ENCODE measurements at places on chromosomes 12 and 14.

DNA sequence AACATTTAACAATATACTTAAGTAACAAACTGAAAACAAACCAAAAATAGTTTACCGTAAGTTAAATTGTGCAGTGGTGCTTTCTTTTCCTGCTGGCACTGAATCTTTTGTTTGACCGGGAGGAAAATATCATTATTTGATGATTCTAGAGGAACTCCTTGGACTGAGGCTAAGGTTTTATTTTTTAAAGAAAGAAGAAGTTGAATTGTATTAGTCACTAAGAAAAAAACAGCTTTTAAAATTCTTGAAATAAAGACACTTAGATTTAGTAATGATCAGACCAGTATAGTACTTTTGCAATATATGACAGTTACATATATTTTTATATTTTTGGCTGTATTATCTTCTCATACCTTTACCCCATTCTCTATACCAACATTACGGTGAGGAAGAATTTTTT lies 10.3 kb downstream of the MIS18BP1 start:
- DNase-seq, result no peak

DNA sequence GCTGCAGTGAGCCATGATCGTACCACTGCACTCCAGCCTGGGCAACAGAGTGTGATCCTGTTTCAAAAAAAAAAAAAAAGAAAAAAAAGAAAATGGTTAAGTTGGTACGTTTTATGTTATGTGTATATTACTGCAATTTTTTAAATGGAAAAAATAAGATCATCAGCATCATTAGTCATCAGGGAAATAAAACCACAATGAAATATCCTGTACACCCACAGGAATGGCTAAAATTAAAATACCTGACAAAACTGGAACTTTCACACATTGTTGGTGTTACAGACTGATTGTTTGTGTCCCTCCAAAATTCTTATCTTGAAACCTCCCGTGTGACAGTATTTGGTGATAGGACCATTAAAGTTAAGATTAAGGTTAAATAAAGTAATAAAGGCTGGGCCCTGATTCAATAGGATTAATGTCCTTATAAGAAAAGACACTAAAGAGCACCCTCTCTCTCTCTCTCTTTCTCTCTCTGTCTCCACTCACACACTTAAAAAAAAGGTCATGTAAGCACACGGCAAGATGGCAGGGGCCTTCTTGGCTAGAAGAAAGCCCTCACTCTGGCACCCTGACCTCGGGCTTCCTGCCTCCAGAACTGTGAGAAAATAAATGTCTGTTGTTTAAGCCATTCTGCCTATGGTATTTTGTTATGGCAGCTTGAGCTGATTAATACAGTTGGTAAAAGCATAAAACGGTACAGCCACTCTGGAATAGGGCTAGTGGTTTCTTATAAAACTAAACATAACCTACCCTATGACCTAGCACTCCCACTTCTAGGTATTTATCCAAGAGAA lies 48.3 kb upstream of the ZFP36L1 start:
- no peak for DNase-seq

GRCh38 chr12:20187456-20187855 lies 180.9 kb upstream of the PDE3A start:
- no peak for DNase-seq

- no peak for DNase-seq
Observed at GRCh38 chr12:108696111-108696995, 35.0 kb downstream of the CORO1C start.

- no peak for DNase-seq
Observed at GRCh38 chr12:87127272-87127671, 871.1 kb upstream of the MGAT4C start.

GRCh38 chr12:68495336-68496070 lies 115.2 kb upstream of the RAP1B start:
- DNase-seq, result no peak

DNA sequence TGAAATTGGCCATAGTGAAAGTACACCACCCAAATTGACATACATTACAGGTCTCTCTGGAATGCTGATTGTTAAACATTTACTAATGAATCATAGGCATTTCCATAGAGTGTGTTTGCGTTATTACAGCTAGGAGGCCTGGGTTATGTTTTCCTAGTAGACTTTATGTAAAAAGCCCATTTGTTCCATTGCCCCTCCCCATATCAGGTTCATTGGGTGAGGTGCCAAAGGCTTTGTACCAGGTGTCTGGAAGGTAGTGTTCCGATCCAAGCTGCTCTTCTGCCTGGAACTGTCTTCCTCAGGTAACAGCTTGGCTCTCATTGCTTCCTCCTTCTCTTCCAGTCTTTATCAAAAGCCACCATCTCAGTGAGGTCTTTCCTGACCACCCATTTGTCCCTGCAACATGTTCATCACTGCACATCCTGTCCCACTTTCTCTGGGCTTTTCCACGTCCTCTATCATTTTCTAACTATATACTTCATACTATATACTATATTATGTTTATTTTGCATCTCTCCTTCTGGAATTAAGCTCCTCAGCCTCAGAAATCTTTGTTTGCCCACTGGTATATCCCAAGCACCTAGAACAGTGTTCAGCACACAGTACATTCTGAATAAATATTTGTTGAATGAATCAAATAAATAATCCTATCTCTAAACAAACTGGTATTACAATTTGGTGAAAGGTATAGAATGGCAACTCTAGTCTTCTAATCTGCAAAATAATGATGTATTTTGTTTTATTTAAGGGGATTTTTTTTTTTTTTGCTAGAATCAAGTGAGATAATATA lies 252.3 kb downstream of the KTN1 start:
- no peak for DNase-seq

GRCh38 chr12:24562771-24563431 lies 386.0 kb downstream of the BCAT1 start:
- DNase-seq, result peak; percentile 48

DNA sequence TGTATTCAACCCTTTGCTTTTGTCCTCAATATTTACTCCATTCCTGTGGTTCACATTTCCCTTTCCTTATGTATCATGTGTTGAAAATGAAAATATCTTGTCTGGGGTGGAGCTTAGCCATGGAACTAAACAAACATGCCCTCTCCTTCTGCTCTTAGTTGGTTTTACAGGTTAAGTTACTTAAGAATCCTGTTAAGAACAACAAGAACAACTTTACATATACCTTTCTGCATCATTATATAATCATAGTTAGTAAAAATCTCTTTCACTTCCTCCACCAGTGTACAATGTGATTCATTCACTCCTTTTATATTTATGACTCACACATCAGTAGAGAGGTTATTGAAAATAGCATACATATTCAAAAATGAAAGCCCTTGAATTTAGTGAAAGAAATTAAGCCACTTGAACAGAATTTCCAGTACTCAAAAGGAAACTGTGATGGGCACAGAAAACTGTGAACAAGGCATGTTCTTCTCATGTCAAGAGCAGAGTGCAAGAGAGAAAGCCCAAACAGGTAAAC lies 307.7 kb downstream of the CCDC91 start:
- no peak for DNase-seq

GRCh38 chr12:32765906-32766305 lies 10.2 kb upstream of the YARS2 start:
- DNase-seq, result no peak

GRCh38 chr12:28202374-28203130 lies 12.3 kb downstream of the CCDC91 start:
- DNase-seq, result no peak

- no peak for DNase-seq
Observed at GRCh38 chr14:68444449-68445168, 348.3 kb downstream of the ZFP36L1 start.

All from neural crest cell (in vitro differentiated cells).